ENCODE measurements at places on chromosomes 11 and 22.

DNA sequence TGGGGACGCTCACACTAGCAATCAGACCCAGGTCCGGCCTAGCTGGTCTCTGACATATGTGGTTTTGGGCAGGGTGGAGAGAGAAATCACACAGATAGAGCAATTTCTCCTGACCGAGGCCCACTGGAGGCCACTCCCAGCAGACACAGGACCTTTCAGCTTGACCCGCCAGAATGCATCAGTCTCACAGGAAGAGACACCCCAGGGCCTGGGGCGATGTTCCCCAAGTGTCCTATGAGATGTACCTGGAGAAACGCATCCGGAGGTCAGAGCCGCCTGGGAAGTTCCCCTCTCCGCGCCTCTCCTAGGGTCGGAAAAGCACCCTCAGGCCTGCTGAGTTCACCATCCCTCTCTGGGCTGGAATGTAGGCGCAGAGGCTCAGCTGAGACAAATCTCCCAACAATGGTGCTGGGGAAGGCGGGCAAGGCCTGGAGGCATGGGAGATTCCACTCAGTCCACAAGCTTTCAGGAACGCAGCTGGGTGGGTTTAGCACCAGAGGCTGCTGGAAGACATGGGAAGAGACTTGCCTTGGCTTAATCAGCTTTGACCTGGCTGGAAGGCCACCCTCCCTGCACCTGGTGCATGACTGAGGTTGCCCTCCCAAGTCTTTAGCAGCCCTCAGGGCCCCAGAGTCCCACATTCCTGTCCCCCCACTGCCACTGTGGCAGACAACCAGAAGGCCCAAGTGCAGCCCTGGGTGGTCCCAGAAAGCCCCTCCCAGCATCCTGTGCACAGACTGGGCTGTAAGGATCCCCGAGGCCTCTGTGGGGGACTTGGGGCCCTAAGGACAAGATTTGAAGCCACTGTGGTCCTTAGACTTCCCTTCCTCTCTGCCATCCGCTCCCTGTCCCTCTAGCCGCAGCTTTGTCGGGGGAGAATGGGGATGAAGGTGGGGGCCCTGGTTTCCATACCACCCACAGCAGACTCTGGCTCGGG, 57.5 kb downstream of the RTL6 start:
- DNase-seq, result no peak

- no peak for DNase-seq
Measured at GRCh38 chr11:12007769-12008737, at the start of gene DKK3. DKK3 (minus strand) TSS chr11:12008626; CDS start chr11:12008582, 44 bp downstream.

- DNase-seq, result no peak
Measured at GRCh38 chr11:119194811-119195440, 9.7 kb downstream of the NHERF4 start.

GRCh38 chr22:38860283-38861169, 11.5 kb downstream of the CBX6 start:
- no peak for DNase-seq

DNA sequence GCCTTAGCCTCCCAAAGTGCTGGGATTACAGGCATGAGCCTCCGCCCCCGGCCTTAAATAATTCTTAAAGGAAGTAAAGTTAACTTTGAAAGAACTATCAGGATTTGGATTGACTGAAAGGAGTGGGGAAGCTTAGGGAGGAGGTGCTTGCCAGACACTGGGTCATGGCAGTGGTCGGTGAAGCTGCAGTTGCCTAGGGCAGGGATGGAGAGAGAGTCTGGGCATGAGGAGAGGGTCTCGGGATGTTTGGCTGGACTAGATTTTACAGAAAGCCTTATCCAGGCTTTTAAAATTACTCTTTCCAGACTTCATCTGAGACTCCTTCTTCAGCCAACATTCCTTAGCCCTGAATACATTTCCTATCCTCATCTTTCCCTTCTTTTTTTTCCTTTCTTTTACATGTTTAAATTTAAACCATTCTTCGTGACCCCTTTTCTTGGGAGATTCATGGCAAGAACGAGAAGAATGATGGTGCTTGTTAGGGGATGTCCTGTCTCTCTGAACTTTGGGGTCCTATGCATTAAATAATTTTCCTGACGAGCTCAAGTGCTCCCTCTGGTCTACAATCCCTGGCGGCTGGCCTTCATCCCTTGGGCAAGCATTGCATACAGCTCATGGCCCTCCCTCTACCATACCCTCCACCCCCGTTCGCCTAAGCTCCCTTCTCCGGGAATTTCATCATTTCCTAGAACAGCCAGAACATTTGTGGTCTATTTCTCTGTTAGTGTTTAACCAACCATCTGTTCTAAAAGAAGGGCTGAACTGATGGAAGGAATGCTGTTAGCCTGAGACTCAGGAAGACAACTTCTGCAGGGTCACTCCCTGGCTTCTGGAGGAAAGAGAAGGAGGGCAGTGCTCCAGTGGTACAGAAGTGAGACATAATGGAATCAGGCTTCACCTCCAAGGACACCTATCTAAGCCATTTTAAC, at the start of gene NNMT:
NNMT (plus strand) TSS at position 724 of the 929 bp plus-strand sequence; CDS start at position 882, 158 bp downstream.
- peak; percentile 99 for DNase-seq

GRCh38 chr22:37470087-37470445, 16.1 kb downstream of the MFNG start:
- DNase-seq, result peak; percentile 50

DNA sequence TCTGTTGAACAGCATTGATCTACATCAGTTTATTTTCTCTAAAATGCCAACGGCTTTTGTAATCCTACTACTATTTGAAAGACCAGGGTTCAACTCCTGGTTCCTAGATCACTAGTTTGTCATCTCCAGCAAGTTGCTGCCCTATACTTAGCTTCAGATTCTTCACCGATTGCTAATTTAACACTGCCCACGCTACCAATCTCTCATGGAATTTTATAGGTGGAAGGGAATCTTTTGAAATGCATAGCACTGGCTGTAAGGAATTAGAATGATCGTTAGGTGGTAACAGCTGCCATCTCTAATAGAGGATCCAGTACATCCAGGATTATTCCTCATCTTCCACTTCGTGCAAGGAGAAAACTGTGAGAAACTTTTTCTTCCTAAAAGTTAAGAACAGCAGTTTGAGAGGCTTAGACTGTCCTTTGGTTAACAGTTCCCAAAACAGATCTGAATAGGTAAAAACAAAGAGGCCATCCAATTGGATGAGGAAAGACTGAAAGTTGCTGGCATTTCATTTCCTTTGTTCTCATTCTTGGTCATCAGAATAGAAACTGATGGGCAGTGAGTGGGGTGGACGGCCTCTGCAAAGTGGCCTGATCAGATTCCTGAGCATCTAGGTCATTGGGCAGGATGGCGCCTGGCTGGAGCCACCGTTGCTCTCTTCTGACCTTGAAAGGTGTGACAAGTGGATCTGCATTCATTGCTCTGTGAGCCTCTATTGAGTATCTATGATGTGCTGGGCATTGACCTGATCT, 236.3 kb upstream of the SORL1-AS1 start:
- DNase-seq, result no peak

DNA sequence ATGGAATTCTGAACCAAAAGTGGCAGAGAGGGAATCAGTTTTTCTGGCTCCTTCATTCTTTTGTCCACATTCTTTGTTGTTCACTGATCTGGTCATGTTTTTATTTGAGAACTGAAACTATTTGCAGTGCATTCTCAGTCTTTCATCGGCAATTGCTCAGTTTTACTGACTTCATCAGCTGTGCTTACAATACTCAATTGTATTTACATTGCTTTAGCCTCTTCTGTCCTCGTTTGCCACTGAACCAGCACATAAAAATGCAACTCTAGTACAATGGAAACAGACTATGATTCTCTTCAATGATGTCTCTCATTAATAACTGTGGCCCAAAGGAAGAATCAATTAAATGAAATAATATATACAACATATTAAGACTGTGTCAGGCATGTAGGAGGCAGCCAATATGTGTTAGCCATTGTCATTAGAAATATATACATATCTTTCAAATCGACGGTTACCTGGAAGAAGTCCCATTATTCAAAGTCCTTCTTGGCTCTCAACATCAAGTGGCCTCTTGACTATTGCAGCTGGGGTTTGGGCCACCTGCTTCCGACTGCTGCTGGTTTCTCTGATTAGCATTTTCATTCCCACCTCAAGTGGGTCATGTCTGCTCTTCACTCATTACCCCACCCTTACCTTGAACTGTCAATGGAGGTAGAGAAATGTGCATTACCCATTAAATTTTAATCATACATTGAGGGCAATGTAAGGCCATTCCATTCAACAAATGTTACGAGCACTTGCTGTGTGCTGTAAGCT, 600.1 kb downstream of the INSC start:
- no peak for DNase-seq

DNA sequence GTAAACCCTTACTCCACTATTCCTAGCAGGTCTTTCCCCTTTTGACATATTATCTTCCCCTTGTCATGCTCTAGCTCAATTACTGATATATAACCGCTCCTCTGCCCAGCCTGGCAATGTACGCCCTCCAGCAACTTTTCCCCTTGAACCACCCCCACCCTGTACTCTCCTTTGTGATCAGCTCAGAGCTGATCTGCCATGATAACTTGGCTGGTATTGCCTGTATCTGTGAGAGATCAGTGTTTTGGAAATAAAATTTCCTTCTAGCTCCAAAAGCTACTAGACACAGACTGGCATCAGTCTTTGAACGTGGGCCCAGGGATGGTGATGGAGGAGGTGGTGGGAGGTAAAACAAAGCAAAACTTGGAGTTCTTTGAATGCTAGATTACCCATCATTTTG, 42.9 kb downstream of the DIXDC1 start:
- DNase-seq, result no peak

GRCh38 chr22:42922374-42923191, 65.5 kb upstream of the ARFGAP3 start:
- no peak for DNase-seq

GRCh38 chr11:64006398-64006797, 20.2 kb downstream of the OTUB1 start:
- no peak for DNase-seq

DNA sequence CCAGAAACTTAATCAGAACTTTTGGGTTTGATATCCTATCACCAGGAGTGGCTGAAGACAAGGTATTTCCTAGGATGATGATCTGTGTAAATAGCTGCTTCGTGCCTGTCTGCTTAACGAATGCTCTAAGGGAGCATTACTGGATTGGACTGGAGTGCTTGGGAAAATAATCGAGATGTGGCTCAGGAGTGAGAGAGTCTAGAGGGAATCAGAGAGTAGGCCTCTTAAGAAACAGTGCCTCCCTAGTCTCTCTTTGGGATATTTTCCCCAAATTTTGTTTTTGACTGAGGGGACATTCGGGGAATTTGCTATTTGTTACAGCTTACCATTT, 2.5 kb downstream of the MAML2 start:
- no peak for DNase-seq
